Cortex of kidney (tissue), 1 donor: ENCODE measurements at places on chromosomes 3 and 15.

- DNase-seq: no peak
Measured at GRCh38 chr15:22988811-22989210, 8.6 kb upstream of the CYFIP1 start.

- no peak for DNase-seq
Measured at GRCh38 chr3:24220859-24221657, 273.6 kb downstream of the THRB start.

DNA sequence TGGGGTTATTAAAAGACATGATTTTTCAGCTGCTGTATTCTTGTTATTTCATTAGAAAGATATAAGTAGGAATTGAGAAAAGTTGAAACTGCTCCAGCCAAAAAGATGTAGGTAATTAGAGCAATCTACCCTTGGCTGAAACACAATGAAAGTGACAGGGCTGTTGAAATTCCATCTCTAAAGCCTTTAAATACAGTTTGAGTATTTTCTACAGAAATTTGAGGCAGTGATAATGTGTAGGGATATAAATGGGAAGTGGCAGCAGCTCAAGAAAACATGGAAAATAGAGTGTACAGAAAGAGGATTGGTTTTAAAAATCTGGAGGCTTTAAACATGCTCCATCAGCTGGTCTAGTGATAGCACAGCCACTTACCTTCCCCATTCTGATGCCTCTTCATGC is 22.8 kb upstream of the UNC13C start:
- no peak for DNase-seq

- DNase-seq: no peak
Measured at GRCh38 chr3:174483254-174483653, 375.9 kb upstream of the NAALADL2 start.

DNA sequence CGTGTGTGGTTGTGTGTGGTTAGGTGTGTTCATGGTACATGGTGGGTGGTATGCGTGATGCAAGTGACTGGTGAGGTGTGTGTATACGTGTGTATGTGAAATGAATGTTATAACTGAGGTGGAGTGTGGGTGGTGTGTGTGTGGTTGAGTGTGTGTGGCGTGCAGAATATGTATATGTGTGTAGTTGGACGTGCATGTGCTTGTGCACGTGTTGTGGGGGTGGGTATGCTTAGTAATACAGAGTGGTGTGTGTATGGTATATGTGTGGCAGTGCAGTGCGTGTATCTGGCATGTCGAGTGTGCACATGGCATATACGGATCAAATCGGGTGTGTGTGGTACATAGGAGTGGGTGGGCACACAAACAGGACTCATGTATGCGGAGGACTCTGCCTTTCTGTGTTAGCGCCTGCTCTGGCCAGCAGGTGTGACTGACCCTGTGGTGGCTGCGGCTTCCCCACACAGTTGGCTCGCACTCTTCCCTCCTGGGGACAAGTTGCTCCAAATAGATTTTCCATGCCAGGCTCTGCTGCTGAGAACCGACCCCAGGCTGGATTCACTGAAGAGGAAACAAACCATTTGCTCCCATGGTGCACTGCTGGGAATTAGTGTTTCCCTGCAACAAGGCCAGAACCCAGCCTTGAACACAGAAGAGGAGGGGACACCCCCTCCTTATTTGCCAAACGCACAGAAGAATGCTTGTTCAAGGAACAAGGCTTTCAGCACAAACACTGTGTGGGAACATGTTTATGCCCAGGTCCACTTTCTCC is 1.2 kb upstream of the C3orf70 start:
- no peak for DNase-seq

DNA sequence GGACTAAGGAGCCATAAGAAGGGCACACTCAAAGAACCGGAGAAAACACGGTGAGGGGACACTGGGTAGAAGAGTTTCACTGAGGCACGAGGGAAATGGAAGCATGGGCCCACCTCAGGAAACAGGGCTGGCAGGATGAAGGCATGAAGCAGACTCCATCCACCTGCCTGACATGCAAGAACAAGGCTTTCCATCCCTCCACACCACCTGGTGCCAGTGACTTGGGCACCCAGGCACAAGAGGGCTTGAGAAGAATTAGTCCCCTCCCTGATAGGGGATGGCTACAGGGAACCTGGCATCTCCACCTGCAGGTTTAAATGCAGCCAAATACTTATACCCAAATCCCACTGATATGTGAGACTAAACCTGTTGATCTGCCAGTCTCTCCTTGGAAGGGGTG is 38.9 kb upstream of the PPP2R3A start:
- no peak for DNase-seq

GRCh38 chr3:190595179-190595795 is 81.4 kb downstream of the IL1RAP start:
- DNase-seq: no peak

DNA sequence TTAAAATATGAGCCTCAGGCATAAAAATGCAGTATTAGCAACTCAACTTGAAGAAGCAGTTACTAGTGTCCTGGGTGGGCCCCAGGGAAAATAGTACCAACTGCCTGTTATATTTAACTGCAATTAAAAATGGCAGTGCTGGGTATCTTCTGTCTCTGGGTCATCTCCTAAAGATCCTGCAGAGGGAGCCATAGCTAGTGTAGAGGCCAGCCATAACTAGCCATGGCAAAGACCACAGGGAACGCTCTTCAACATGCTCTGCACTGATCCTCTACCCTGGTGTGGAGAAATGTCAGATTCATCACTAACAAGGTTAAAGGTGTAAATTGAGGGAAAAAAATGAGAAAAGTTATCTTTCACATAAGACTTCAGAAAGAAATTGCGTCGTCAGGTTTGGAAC is 181.3 kb downstream of the SNRPN start:
- DNase-seq: no peak
